GM10248 (cell line): ENCODE measurements at places on chromosomes 4 and X.
A peak's percentile ranks its signal among the peaks of the same experiment; 100 is the strongest.

GRCh38 chr4:86398187-86398586, 38.3 kb upstream of the MAPK10 start:
- DNase-seq = no peak

GRCh38 chr4:4948370-4948769, 70.9 kb downstream of the CYTL1 start:
- DNase-seq = no peak

- no peak for DNase-seq
Observed at GRCh38 chr4:2334826-2335728, 73.2 kb upstream of the MXD4 start.

DNA sequence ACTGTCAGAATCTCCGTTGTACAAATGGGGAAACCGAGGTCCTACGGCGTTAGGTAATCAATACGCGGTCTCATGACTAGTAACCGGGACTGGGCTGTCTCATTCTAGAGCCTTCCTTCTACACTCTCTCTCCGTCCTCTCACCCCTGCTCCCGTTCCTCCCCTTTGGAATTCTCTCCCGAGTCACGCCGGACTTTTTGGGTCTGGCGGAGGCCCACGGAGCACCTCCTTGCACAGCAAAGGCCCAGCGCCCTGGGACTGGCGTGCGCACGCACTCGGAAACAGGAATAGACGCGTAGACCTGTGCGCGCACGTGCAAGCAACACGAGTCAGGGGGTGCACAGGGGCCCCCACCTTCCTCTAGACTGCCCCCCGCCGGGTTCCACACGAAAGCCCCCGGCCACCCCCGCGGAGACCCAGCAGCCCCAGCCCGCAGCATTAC, 361 bp downstream of the QDPR start:
- peak; percentile 32 for DNase-seq

- DNase-seq = no peak
Observed at GRCh38 chrX:3712051-3712869, 1.2 kb downstream of the PRKX start.

DNA sequence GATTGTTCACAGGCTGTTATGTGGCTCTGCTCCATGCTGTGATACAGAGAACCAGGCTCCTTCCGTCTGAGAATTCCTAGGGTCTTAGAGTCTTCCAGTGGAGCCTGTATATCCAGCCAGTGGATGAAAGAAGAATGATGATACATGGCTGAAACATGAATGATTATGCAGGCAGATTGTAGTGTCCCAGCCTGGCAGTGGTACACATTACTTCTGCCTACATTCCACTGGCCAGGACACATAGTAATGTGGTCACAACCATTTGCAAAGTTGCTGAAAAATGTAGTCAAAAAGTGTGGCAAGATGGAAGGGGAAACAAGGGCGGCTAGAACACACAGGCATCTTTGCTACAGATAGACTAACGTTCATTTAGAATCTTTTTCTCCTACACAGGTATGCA, 4.5 kb upstream of the GBA3 start:
- DNase-seq = no peak

GRCh38 chr4:134465417-134465816, 263.8 kb upstream of the PABPC4L start:
- DNase-seq = no peak

DNA sequence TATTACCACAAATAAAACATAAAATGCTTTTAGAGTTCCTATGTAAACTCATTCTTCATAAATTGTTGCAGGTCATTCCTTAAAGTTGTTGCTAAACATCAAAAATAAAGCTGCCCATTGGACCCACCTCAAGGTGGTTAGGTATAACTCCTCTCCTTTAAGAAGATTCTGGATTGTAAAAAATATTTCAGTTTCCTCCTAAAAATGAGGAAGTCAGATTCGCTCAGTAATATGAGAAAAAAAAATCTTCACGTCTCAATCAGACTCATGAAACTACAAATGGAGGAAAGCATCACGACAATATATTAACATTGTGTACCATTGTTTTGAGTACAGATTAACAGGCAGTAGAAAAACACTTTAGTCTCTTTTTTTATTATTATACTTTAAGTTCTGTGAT, 105.9 kb downstream of the DDX60 start:
- DNase-seq = no peak

DNA sequence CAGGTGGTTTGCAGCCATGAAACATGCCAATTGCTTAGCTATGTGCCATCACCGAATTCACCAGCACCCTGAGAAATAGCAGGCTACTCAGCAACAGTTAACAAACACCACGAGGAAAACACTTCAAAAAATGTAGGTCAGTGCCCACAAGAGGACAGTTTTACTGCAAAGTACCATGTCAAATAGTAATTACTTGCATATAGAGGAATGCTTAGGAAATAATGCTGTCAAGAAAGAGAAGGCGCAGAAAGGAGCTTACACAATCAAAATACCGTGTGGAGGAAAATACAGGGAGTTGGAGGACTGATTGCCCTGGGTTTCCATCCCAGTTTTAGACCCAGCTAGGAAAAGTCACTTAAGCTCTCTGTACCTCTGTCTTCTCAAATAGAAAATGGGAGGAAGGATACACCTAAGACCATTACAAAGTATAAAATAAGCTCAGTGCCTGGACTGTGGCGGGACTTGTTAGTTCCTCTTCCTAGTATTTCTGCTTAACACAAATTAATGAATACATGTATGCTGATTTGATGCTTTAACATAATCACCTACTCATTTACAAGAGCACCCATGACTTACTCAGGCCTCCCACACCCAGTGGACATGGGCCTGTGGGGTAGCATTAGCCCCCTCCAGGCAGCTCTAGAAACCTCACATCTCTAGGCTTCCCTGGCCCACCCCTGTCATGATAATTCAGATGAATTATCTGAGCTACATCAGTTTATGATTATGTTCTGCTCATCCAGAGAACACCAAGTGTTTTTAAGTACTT, 44.5 kb upstream of the IL21 start:
- no peak for DNase-seq

- no peak for DNase-seq
Observed at GRCh38 chr4:148159793-148160192, 282.4 kb downstream of the NR3C2 start.

DNA sequence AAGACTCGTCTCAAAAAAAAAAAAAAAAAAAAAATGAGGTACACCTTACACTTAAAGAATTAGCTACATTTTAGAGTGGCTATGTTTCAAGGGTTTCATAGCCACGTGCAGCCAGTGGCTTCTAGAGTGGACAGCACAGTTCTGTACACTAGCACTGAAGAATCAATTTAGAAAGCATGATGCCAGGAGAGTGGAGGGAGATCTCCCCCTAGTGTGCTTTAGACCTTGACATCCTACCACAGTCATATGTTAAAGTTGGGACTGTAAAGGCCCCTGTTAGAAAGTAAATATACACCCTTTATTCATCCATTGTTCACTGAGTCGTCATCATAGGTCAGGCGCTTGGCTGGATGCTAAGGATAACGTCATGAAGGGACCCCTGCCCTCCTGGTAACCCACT, 179.4 kb downstream of the QDPR start:
- DNase-seq = no peak

DNA sequence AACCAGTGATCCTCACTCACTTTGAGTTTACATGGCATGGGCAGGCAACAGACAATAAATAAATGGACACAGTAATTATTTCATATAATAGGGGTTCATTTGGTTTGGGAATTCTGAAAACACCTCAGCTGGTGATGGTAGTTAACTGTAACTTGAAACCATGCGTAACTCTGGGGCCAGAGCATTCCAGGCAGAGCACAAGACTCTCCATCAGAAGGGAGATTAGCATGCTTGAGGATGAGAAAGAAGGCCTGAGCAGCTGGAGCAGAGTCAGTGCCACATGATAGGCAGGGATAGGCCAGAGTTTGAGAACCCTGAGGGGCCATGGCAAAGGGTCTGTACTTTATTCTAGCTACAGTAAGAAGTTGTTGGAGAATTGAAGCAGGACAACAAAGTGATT, 56.3 kb upstream of the CXCL8 start:
- DNase-seq = no peak

DNA sequence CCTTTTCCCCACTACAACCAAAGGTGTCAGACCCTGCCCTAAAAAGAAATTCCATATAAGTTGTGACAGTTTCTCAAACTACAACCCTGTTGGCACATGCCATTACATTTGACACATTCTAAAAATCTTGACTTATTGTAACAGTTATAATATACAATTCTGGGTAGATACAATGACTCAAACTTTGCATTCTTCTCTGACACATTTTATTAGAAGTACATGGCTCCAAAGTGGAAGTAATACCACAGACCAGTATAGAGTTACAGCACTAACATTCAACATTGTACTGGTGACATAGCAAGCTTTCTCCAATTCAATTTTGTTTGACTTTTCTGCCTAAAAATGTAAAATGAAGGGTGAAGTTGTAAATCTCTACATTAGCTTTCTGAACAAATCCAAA, 196.6 kb upstream of the ETNPPL start:
- no peak for DNase-seq

- no peak for DNase-seq
Observed at GRCh38 chr4:7418131-7418943, 16.4 kb downstream of the PSAPL1 start.

- DNase-seq = no peak
Observed at GRCh38 chr4:81518762-81519426, 47.2 kb upstream of the RASGEF1B start.

- DNase-seq = no peak
Observed at GRCh38 chr4:76194325-76194724, 19.3 kb downstream of the SCARB2 start.

- no peak for DNase-seq
Observed at GRCh38 chrX:120746153-120746552, 116.3 kb upstream of the C1GALT1C1 start.

- no peak for DNase-seq
Observed at GRCh38 chr4:158195297-158195696, 15.0 kb upstream of the TMEM144 start.

GRCh38 chrX:15956681-15957080, 102.1 kb upstream of the AP1S2 start:
- no peak for DNase-seq

GRCh38 chr4:122540838-122541237, 80.0 kb downstream of the IL21 start:
- DNase-seq = no peak

DNA sequence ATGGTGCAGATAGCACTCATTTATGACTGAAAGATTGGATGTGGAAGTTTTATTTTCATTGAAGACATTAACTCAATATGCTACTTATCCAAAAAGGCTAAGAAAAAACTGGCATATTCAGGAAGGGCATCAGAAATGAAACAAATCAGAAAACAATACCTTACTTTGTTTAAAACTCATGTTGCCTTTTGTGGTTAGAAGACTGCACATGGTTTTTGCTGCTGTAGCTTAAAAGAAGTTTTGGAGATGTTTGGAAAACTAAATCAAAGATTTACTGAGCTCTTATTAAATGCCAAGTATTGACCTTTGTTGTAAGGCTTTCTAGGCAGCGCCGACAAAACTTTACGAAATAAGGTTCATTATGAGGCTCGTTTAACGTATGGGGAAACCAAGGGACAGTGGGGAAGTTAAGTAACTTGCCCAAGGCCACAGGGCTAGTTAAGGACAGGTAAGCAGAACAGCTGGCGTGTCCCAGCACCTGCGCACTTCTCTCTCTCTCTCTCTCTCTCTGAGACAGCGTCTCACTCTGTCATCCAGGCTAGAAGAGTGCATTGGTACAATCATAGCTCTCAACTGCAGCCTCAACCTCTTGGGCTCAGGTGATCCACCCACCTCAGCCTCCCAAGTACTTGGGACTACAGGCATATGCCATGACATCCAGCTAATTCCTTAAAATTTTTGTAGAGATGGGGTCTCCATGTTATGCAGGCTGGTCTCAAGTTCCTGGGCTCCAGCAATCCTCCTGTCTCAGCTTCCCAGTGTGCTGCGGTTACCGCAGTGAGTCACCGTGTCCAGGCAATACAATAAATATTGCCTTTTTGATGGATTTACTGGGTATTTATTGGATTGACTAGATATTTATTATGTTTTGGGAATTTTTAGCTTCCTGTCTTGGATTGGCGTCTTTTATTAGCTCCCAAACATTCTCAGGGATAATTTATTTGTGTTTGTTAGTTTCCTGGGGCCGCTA, 16.1 kb downstream of the LRP2BP start:
- DNase-seq = no peak

DNA sequence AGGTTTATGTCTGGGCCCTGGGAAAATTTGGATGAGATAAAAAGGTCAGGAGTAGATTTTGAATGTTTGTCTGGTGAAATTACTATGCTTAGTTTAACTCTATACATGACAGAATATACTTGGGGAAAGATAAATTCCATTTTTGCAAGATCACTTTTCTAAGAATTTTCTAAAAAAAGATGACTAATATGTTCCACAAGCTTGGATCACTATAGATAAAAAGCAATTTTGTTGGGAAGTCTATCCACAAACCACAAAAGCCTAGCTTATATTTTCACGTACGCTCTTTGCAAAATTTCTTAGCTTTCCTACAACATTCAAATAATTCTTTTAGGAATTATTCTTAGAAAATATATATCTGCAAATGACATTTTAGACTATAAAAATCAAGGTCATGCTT, 20.6 kb upstream of the COQ2 start:
- DNase-seq = no peak

- no peak for DNase-seq
Observed at GRCh38 chrX:40761762-40762161, 26.4 kb upstream of the MED14 start.

DNA sequence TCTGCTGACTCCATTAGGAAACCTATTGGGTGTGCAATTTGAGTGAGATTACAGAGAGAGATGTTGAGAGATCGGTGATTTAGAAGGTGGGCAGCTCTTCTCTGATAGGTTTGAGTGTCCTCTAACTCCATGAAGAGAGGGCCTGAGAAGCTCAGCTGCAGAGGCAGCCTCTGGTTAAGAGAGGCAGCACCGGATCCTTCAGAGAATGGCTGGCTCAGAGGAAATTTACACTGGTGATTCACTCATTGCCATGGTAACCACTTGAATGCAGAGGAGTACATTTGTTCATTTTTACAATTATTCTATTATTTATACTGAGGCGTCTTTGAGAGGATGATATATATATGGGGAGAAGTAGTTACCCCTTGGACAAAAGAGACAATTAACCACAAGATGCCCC, 171.7 kb downstream of the PDGFRA start:
- no peak for DNase-seq

GRCh38 chr4:160675550-160675949, 1488.2 kb downstream of the FSTL5 start:
- no peak for DNase-seq

GRCh38 chrX:68387776-68388175, 45.5 kb downstream of the OPHN1 start:
- no peak for DNase-seq

DNA sequence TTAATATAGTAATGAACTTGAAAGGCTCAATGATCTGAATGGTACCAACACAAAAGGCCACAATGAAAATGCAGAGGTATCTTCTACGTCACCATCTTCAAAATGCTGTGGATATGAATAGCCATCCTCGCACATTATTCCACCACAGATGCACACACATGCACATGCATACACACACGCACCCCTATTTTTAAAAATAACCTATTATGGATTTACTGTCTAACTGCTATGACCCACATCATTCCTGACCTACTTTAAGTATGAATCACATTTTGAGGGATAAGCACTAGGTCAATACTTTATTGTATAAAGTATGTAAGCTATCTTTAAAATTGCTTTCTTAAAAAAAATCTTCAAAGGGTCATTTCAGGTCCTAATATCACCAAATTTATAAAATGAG, 24.4 kb upstream of the CORIN start:
- no peak for DNase-seq
